ENCODE measurements at places on chromosomes 6 and 20. TPM values are rescaled to one million over a fixed set of nuclear protein-coding genes. Genes with fewer than 3 reads are reported as not detected.

Gene CAP2
- not detected for total RNA-seq

Gene BMP6
- total RNA-seq, result 0.10 TPM

Gene RPS10
- 1,273 TPM for total RNA-seq

Gene RFX6
- not detected for total RNA-seq

Gene DOK5
- total RNA-seq, result 3.1 TPM

Gene PRKN
- total RNA-seq, result not detected

Gene SIRPA
- not detected for total RNA-seq

Gene ELMO2
- 97.7 TPM for total RNA-seq

Gene MAP1LC3A
- 17.3 TPM for total RNA-seq

Gene SERINC3
- total RNA-seq, result 82.0 TPM

Gene TCP1
- 227 TPM for total RNA-seq

Gene CDSN
- total RNA-seq, result not detected

Gene BLCAP
- 42.9 TPM for total RNA-seq

Gene WFDC12
- not detected for total RNA-seq

Gene PERP
- 7.4 TPM for total RNA-seq

Gene CGA
- total RNA-seq, result not detected

Gene ATF6B
- total RNA-seq, result 147 TPM

Gene LY6G6C
- total RNA-seq, result not detected

Gene AIF1
- 54.0 TPM for total RNA-seq

Gene TFAP2D
- total RNA-seq, result not detected

Gene EEF1A2
- 1.6 TPM for total RNA-seq

Gene NOP56
- 381 TPM for total RNA-seq

Gene TRAPPC3L
- total RNA-seq, result not detected

Gene PLA2G7
- not detected for total RNA-seq

Gene NEURL2
- 1.5 TPM for total RNA-seq

Gene SOX4
- 1.2 TPM for total RNA-seq

Gene STX11
- 27.5 TPM for total RNA-seq

Gene SCUBE3
- total RNA-seq, result not detected

Gene NEDD9
- 64.0 TPM for total RNA-seq

Gene MLIP
- not detected for total RNA-seq

Gene CRISP2
- not detected for total RNA-seq

Gene SLC17A9
- 2.5 TPM for total RNA-seq

Gene SLC22A7
- not detected for total RNA-seq

Gene TNNC2
- not detected for total RNA-seq

Gene CST4
- total RNA-seq, result not detected

Gene ATRN
- total RNA-seq, result 11.4 TPM

Gene OR12D3
- not detected for total RNA-seq

Gene CCDC170
- total RNA-seq, result 0.02 TPM

Gene DEFB119
- total RNA-seq, result not detected

Gene SYNJ2
- 42.3 TPM for total RNA-seq

Gene SNAI1
- total RNA-seq, result 0.51 TPM

Gene ERVFRD-1
- not detected for total RNA-seq

Gene PSORS1C2
- not detected for total RNA-seq

Gene ZBP1
- 12.5 TPM for total RNA-seq

Gene SLC17A1
- total RNA-seq, result 0.15 TPM

Gene DEFB121
- total RNA-seq, result not detected

Gene SULF2
- total RNA-seq, result 0.71 TPM

Gene BPIFB1
- total RNA-seq, result not detected

Gene NUP153
- total RNA-seq, result 104 TPM

Gene RPP40
- total RNA-seq, result 5.9 TPM

Gene MRPL14
- 53.9 TPM for total RNA-seq
